ENCODE measurements at places on chromosomes 2 and 18.
A peak's percentile ranks its signal among the peaks of the same experiment; 100 is the strongest.

GRCh38 chr2:128290356-128290755 is 28.3 kb downstream of the HS6ST1 start:
- no peak for DNase-seq

- DNase-seq: no peak
Observed at GRCh38 chr18:27685091-27685490, 491.8 kb downstream of the CDH2 start.

DNA sequence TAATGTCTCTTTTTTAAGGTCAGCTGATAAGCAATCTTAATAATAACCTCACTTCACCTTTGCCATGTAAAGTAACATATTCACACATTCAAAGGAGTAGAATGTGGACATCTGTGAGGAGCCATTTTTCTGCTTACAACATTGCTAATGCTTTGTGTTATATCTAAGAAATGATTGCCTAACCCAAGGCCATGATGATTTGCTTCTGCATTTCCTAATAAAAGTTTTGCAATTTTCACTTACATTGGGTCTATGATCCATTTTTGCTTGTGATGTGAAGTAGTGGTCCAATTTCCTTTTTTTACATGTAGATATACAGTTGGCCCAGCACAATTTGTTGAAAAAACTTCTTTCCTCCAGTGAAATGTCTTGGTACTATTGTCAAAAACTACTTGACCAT is 22.0 kb downstream of the RELCH start:
- no peak for DNase-seq

DNA sequence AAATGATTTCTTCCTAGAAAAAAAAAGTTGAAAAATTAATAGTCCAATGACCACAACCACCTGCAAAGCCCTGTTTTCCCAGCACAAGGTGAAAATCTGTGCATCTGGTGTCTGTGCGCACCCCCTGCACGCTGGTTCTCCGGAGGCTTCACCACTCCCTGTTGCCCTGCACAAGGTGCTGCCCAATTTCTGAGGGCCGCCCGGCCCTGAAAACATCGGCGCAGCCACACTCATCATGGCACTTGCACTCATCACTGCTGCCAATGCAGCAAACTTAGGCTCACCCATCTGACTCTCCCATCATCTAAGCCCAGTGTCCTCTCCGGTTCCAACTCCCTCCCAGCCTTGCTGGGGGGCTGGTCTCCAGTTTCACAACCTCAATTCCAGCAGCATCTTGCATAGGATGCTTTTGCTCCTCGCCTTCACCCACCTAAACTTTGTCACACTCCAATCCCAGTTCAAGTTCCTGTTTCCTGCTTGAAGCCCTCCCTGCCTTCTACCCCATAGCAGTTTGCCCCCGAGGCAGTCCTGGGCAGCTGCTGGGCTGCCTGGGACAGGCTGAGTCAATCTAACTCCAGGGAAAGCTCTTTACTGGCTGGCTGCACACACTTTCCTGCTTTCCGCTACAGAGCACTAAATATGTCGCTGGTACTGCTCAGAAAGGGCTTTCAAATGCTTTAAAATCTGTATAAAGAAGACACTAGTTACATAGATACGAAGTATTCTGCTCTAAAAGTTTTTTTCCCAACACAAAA is 522.5 kb upstream of the ID2 start:
- no peak for DNase-seq

- no peak for DNase-seq
Observed at GRCh38 chr2:122055521-122055931, 300.1 kb downstream of the TSN start.

DNA sequence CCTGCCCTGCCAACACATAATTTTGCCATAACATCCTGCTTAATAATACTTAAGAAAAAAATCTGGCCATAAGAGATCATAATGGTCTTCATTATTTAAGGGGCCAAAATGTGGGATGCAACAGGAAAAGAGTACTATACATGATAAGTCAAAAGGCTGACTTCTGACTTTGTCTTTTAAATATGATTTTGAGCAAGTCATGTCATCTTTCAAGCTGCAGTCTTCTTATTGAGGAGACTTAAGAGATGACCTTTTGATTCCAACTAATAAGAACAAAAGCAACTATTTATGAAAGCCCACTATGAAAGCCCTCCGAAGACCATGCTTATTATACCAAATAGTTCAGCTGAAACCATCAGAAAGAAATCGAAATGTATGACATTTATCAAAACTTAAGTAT is 41.6 kb downstream of the PUM2 start:
- DNase-seq: no peak

DNA sequence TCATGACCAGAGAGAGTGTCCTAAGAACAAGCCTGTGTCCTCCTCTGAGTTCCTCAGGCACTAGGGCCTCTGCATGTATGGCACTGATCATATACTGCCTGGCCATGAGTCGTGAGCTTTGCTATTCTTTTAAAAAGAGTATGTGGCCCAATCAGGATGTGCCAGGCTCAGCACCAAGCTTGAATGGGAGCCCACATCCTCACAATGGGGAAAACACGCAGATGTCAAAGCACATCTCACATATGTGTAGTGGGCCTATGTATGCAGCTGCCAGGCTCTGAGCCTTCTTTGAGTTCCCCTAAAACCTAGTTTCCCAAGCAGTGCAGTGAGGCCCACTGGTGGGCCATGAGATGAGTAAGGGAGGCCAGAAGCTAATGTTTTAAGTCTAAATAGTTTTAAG is 69.9 kb upstream of the SLC1A4 start:
- no peak for DNase-seq

- no peak for DNase-seq
Observed at GRCh38 chr18:34097312-34097711, 127.4 kb downstream of the NOL4 start.

DNA sequence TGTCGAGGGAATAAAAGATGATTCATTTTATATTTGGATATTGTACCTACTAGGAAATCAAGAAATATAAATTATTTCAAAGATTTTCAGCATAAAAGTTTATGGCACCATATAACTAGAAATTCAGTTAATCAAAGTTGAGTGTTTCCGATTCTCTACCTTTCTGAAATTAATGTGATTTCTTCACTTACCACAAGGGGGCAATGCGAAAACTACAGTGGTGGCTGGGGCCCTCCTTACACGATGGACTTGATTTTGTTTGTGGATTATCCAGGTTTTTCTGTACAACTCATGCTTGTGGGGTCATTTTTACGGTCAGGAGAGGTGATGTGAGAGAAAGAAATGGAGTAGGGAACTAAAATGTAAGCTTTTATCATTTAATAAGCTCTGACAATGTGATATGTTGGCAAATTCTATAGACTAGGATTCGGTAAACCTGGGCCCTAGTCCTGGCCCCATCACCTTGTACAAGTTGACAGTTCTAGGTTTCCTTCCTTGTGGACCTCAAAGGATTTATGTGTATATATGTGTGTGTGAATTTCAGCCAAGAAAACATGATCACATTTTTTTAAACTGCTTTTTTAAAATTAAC is 47.6 kb downstream of the G6PC2 start:
- peak; percentile 7 for DNase-seq

DNA sequence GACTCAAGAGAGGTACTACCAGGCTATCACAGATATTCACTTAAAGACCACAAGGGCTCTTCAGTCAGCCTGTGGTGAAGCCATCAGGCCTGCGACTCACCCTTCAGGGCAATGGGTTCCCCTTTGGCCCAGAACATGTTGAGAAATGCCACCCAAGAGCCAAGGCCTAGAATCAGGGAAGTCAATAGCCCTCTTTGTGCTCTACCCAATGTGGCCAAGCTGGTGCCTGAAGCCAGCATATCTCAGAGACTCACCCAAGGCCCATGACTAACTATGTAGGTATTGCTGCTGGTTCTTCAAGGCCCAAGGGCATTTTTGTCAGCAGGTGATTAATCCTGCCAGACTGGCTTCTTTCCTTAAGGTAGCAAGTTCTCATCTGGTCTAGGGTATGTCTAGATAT is 338.9 kb upstream of the SETBP1 start:
- DNase-seq: no peak

GRCh38 chr2:148966438-148966758 is 72.1 kb upstream of the LYPD6B start:
- no peak for DNase-seq

DNA sequence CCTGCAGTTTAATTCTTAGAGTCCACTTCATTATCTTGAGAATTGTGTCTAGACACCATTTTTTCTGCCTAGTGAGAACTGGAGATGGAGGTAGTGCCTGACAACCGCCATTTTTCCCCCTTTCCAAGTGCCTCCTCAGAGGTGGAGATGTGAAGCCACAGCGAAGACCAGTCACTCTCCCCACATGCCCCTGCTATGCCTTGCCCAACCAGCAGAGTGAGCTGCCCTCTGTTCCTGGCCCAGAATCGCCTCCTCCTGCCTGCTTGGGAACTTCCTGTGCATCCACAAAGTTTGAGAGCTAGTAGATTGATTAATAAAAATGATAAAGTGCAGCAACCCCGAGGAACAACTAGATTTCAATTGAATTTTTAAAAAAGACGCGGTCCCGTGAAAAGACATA is 123.3 kb downstream of the CLIP4 start:
- no peak for DNase-seq

DNA sequence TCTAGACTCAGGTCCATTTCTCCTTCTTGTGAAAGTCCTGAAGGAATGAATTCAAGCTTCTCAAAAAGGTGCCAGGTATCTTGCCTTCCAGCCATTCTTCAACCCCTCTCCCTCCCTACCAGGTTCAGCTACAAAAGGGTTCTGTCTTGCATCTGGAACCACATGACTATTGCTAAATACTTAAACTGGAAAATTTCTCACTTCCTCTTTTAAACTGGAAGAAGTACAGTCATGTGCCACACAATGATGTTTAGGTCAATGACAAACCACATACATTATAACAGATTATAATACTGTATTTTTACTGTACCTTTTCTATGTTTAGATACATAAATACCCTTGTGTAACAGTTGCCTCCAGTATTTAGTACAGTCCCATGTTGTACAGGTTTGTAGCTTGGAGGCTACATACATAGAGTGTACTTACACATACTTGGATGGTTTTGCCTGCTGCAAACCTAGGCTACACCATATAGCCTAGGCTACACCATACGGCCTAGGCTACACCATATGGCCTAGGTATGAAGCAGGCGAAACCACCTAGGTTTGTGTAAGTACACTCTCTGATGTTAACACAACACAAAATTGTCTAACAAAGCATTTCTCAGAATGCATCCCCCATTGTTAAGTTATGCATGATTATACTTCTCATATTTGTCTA is 142.0 kb upstream of the DNMT3A start:
- no peak for DNase-seq

GRCh38 chr2:134362152-134362668 is 108.3 kb downstream of the MGAT5 start:
- no peak for DNase-seq

Data from SW 1271 (cell line).